CD4-positive, alpha-beta T cell treated with Interleukin-10 for 1 hour (primary cell): ENCODE measurements at places on chromosomes 1 and 21.
A peak's percentile ranks its signal among the peaks of the same experiment; 100 is the strongest.

GRCh38 chr1:169196581-169196980 lies 90.1 kb downstream of the ATP1B1 start:
- no peak for DNase-seq

GRCh38 chr1:185672719-185673360 lies 61.4 kb upstream of the HMCN1 start:
- DNase-seq = no peak

GRCh38 chr1:35866991-35867390 lies 16.0 kb upstream of the AGO1 start:
- DNase-seq = no peak

DNA sequence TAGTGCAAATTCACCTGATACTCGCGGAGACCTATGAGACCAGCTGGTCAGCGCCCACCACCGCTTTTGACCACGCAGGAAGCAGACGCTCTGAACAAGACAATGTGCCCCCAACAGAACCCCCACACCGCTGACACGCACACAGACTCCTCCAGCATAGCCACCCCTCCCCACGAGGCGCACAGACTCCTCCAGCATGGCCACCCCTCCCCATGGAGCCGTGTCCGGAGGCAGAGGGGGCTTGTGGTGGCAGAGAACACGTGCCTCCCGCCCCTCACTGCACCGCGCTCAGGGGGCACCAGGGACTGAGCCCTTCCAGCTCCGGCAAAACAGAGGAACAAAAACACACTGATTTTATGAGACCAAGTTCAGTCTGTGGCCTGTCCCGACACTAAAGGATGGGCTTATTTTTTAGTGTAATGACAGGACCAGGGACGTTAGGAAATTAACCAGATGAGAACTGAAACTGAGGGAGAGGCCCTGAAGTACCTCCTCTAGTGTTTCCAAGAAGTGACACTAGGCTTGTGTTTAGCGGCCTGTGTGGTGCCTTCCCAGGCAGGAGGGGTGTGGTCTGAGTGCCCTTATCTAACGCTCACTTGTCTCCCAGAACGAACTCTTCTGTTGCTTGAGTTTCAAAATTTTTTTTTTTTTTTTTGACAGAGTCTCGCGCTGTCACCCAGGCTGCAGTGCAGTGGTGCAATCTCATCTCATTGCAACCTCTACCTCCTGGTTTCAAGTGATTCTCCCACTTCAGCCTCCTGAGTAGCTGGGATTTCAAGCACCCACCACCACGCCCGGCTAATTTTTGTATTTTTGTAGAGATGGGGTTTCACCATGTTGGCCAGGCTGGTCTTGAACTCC lies 10.0 kb upstream of the AGPAT3 start:
- peak; percentile 35 for DNase-seq

DNA sequence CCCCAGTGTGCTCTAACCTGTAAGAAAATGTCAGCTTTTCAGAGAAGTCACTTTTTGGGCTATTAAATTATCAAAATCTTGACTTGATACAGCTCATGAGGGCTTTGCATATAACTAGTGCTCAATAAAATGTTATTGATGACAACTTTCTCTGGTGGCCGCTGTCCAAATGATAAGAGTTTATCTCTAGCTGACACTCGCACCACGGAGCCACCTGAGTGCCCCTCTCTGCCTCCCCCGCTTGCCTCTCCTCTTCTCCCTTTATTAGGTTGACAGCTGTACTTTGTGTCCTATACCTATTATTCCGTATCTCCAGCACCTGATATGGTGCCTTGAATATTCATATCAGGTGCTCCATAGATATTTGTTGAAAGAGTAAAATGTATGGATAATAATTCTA lies 82.8 kb downstream of the PHTF1 start:
- DNase-seq = no peak

DNA sequence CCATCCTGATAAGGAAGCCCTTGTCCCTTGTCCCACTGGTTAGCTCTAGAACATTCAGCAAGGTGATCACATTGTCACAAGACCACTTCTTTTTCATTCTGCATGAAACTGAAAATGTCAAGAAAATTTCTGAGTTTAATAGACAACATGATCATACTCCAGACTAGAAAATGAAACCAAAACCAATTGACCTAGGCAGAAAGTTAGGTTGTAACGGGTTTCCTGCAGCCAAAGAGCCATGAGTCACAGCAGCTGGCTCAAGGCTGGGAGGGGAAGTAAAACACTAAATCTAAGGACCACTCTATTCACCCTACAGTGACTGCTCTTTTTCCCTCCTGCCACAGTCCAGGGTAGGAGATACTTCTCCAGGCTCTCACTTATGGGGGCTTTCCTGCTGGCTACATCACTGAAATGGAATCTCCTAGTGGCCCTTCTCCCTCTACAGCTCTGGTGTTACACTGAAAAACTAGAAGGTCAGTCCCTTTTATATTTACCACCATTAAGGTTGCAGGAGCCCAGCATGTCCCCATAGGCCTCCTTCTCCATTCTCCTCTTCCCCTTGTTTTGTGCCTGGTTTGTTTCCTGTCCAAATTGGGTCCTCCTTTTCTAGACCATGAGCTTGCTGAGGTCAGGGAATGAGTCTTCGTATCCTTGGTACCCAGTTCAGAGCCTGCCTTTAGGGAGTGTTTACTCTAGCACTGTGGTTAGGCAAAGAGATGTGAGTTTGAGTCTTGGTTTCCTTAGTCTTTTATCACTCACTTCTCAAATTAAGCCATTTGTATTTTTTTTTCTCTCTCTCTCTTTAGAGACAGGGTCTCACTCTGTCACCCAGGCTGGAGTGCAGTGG lies 236.5 kb upstream of the JUN start:
- DNase-seq = peak; percentile 68

DNA sequence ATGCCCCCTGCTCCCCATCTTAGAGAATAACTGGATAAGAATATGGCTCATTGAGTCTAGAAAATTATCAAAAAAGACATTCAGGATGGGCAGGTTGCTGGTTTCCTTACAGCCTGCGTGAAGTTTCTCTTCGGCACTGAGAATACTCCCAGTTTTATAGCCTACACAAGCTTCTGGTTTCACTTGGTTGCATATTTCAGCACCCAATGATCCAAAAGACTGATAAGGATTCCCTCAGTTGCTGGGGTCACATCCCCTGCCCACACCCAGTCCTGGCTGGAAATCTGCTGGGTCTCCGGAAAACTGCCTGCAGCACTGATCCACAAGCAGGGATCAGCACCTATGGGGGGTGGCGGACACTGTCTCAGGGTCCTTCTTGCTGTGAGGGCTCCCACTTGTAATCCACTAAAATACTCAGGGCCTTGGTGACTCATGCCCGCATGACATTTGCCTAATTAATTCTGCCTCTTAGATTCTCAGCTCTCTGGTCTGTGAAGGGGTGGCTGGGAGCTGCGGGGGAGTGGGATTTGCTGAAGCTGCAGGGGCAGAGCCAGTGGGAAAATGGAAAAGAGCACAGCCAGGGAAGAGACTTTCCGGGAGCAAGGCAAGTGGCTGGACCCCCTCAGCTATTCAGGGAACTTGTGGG lies 142.5 kb downstream of the ZNF648 start:
- no peak for DNase-seq

- no peak for DNase-seq
Measured at GRCh38 chr1:234658138-234658537, 48.2 kb upstream of the IRF2BP2 start.

DNA sequence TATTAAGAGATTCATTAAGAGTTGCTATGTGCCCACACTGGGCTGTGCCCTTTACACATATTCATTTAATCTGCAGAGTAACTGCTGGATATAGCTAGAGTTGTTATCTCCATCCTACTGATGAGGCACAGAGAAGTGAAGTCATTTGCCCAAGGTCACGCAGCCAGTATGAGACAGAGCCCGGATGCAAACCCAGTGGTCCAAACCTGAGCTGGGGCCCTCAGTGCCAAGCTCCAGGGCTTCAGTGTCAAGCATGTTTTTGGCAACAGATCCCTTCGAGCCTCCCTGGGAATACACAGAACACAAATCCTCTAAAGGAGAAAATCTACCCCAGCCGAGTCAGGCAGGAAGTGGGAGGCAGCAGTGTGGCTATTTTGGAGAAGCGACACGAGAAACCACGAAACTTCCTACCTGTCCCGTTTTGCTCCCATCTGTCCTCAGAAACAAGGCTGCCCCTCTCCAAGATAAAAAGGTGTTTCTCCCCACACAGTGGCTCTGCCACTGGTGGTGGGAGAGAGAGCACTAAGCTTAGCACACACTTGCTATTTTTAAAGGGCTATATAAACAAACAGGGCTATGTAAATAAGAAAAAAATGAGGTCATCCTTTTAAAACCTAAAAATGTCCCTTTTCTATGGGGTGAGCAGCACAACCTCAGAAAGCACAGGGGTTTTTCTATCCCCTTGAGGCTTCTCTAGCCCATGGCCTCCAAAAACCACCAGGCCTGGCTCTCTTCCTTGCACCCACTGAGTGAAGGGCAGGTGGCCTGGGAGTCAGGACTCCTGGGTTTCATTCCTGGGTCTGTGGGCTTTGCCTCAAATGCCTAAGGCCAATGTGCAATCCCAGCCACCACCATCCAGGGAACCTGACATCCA lies 138.6 kb upstream of the EDN2 start:
- DNase-seq = no peak

DNA sequence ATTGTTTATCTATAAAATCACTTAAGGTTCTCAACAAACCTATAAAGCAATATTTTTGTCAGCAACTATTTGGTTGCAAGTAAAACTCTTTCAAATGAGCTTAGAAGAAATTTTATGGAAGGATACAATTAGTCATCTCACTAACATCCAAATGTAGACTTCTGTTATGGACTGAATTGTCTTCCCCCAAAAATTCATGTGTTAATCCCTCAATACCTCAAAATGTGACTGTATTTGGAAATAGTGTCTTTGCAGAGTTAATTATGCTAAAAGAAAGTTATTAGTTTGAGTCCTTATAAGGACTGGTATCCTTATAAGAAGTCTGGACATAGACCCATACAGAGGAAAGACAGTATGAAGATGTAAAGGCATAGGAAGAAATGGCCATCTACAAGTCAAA lies 357.8 kb upstream of the PRMT6 start:
- DNase-seq = no peak
